Osteocyte (in vitro differentiated cells): ENCODE measurements at places on chromosomes 11 and 22. TPM values are rescaled to one million over a fixed set of nuclear protein-coding genes. Genes with fewer than 3 reads are reported as not detected.

DUSP8 gene
- 5.4 and 7.7 TPM in 2 replicates for total RNA-seq

TSSC4 gene
- 50.6 and 54.5 TPM in 2 replicates for total RNA-seq

RTCB gene
- total RNA-seq = 76.2 and 78.2 TPM in 2 replicates

CNGA4 gene
- total RNA-seq = not detected in 2 replicates
